ENCODE measurements at places on chromosomes 2 and 18. TPM values are rescaled to one million over a fixed set of nuclear protein-coding genes. Genes with fewer than 3 reads are reported as not detected.

CWC22 gene
- 15.3 TPM for total RNA-seq

ANKRD30B gene
- total RNA-seq, result 0.08 TPM

TTR gene
- total RNA-seq, result not detected

HAAO gene
- 2.8 TPM for total RNA-seq

CEP76 gene
- total RNA-seq, result 7.6 TPM

ANKRD44 gene
- total RNA-seq, result 4.3 TPM

MPV17 gene
- 90.7 TPM for total RNA-seq

BMP10 gene
- total RNA-seq, result not detected

KRTCAP3 gene
- 8.1 TPM for total RNA-seq

IL36B gene
- not detected for total RNA-seq

GPN1 gene
- total RNA-seq, result 58.3 TPM

CRYBA2 gene
- total RNA-seq, result not detected

LOXL3 gene
- total RNA-seq, result 4.2 TPM

REG1B gene
- not detected for total RNA-seq

CFAP53 gene
- 0.29 TPM for total RNA-seq

LAMA3 gene
- 126 TPM for total RNA-seq

RUFY4 gene
- not detected for total RNA-seq

PFN4 gene
- total RNA-seq, result 1.9 TPM

FSIP2 gene
- total RNA-seq, result 0.75 TPM

G6PC2 gene
- total RNA-seq, result not detected

DNAH6 gene
- total RNA-seq, result 0.27 TPM

MYCN gene
- total RNA-seq, result 2.3 TPM

PCBP1 gene
- 144 TPM for total RNA-seq

SPC25 gene
- 2.0 TPM for total RNA-seq

HRH4 gene
- not detected for total RNA-seq

RIT2 gene
- not detected for total RNA-seq

SP5 gene
- not detected for total RNA-seq

PLA2R1 gene
- total RNA-seq, result 3.6 TPM

CHRND gene
- total RNA-seq, result not detected

DSG2 gene
- 155 TPM for total RNA-seq

TCF4 gene
- total RNA-seq, result 15.7 TPM

POTEE gene
- total RNA-seq, result not detected

GALNT14 gene
- total RNA-seq, result 47.3 TPM

HNMT gene
- total RNA-seq, result 9.9 TPM

RAPGEF4 gene
- 1.0 TPM for total RNA-seq

EPB41L3 gene
- total RNA-seq, result 43.0 TPM

OTOF gene
- not detected for total RNA-seq

LRRC30 gene
- total RNA-seq, result not detected

TNS1 gene
- 54.5 TPM for total RNA-seq

CGREF1 gene
- total RNA-seq, result 2.5 TPM

CEP192 gene
- 16.6 TPM for total RNA-seq

CYRIA gene
- total RNA-seq, result 3.0 TPM

CCDC74A gene
- total RNA-seq, result 24.2 TPM

CASP10 gene
- 2.5 TPM for total RNA-seq

SOCS6 gene
- 24.5 TPM for total RNA-seq

POTEC gene
- not detected for total RNA-seq

SLC9A4 gene
- total RNA-seq, result 3.2 TPM

All from kidney epithelial cell (primary cell).